ENCODE measurements at places on chromosomes 1 and 21.

- H3K27ac ChIP-seq = peak overlapping the region; percentile 31
- no peak overlapping the region for H3K4me3 ChIP-seq
- H3K36me3 ChIP-seq = no peaks in the 10 kb centered on the region
- H3K27me3 ChIP-seq = no peaks in the 10 kb centered on the region
Observed at GRCh38 chr1:3695326-3696217, 43.3 kb downstream of the TP73 start.

- H3K27me3 ChIP-seq = no peaks in the 10 kb centered on the region
- H3K4me1 ChIP-seq = peaks cover 67% of the 10 kb centered on the region
- peak overlapping the region; percentile 84 for H3K27ac ChIP-seq
- peaks cover 71% of the 10 kb centered on the region for H3K36me3 ChIP-seq
- no peak for DNase-seq
Observed at GRCh38 chr1:24920533-24920925, 9.5 kb downstream of the RUNX3 start.

GRCh38 chr21:36202726-36203602 is 46.3 kb downstream of the DOP1B start:
- no peak for DNase-seq
- no peak overlapping the region for H3K4me3 ChIP-seq
- peak overlapping the region; percentile 37 for H3K27ac ChIP-seq
- H3K4me1 ChIP-seq = peaks cover 27% of the 10 kb centered on the region
- H3K36me3 ChIP-seq = peaks cover 18% of the 10 kb centered on the region

DNA sequence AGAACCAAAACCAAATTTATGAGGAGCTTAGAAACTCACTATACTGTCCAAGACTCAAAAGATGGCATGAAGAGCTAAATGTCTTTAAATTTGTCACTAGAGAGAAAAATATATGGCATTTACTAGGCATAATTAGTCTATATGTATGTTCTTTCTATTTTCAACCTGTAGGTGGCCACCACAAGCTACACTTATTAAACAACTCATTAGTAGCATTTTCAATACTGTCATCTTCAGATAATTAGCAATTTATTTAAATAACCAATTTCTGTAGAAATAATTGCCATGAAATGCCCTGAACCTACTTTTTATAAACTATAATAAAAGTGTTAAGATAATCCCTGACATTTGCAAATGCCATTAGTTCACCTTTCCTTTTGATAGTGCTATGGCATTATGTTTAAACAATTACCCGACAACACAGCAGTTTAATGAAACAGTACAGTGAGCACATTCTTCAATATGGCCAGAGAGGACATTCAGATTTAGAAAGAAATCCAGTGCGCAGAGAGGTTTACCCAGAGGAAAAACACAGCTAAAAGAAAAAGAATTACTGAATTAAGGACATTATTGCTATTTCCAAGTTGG is 522.5 kb downstream of the PTBP2 start:
- H3K27me3 ChIP-seq = no peaks in the 10 kb centered on the region
- no peak overlapping the region for H3K4me3 ChIP-seq
- no peak for DNase-seq

GRCh38 chr1:199041173-199041914 is 402.5 kb downstream of the PTPRC start:
- H3K36me3 ChIP-seq = peaks cover 35% of the 10 kb centered on the region
- H3K27ac ChIP-seq = peak overlapping the region; percentile 74
- no peaks in the 10 kb centered on the region for H3K27me3 ChIP-seq
- peaks cover 44% of the 10 kb centered on the region for H3K4me1 ChIP-seq
- DNase-seq = peak; percentile 67
- peak overlapping the region; percentile 20 for H3K4me3 ChIP-seq

GRCh38 chr1:85449356-85449755 is 15.6 kb downstream of the DDAH1 start:
- no peak for DNase-seq
- no peaks in the 10 kb centered on the region for H3K4me1 ChIP-seq
- no peak overlapping the region for H3K4me3 ChIP-seq
- no peaks in the 10 kb centered on the region for H3K36me3 ChIP-seq

- H3K27me3 ChIP-seq = no peaks in the 10 kb centered on the region
- peak overlapping the region; percentile 89 for H3K27ac ChIP-seq
- peaks cover 52% of the 10 kb centered on the region for H3K4me1 ChIP-seq
- DNase-seq = peak; percentile 68
- peaks cover 40% of the 10 kb centered on the region for H3K36me3 ChIP-seq
Observed at GRCh38 chr1:234608911-234609690, 877 bp downstream of the IRF2BP2 start.

DNA sequence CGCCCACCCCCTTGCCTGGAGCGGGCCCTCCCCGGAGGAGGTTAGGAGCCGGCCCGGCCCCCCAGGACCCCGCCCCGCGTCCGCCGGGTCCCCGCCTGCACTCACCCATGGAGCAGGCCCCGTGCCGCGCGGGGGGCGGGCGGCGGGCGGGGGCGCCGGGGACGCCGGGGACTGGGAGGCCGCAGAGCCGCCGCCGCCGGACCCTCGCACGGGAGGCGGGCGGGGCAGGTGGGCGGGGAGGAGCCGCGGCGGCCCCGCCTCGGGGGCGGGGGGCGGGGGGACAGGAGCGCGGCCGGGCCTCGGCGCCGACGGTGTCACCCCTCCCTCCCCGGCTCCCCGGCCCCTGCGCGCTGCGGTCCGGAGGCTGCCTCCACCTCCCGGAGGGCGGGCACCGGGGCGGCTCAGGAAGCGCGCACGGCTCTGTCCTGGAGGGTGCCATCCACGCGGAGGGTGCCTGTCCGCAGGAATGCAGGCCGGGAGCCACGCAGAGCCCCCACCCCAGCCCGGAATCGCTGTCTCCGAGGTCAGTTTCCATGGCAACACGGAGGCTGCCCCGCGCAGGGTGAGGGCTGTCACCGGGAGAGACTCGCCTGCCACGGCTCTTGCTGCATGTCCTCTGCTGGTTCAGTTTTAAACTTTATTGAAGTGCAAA is 5.9 kb upstream of the PLEKHG5 start:
- no peaks in the 10 kb centered on the region for H3K36me3 ChIP-seq
- no peak overlapping the region for H3K27ac ChIP-seq
- H3K4me1 ChIP-seq = peaks cover 15% of the 10 kb centered on the region
- H3K27me3 ChIP-seq = peaks cover 24% of the 10 kb centered on the region
- peak overlapping the region; percentile 68 for H3K4me3 ChIP-seq
- peak; percentile 58 for DNase-seq

- no peak overlapping the region for H3K27ac ChIP-seq
- H3K36me3 ChIP-seq = no peaks in the 10 kb centered on the region
- H3K4me1 ChIP-seq = no peaks in the 10 kb centered on the region
- H3K27me3 ChIP-seq = peaks cover 27% of the 10 kb centered on the region
Observed at GRCh38 chr21:42618707-42619102, 34.7 kb upstream of the PDE9A start.

DNA sequence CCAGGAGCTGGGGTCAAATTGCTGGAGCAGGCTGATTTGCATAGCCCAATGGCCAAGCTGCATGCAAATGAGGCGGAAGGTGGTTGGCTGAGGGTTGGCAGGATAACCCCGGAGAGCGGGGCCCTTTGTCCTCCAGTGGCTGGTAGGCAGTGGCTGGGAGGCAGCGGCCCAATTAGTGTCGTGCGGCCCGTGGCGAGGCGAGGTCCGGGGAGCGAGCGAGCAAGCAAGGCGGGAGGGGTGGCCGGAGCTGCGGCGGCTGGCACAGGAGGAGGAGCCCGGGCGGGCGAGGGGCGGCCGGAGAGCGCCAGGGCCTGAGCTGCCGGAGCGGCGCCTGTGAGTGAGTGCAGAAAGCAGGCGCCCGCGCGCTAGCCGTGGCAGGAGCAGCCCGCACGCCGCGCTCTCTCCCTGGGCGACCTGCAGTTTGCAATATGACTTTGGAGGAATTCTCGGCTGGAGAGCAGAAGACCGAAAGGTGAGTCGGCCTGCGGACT is at the start of gene GADD45A:
Gene GADD45A (plus strand): TSS at position 135 of the 491 bp plus-strand sequence. CDS start 294 bp downstream, at position 429.
- peak; percentile 98 for DNase-seq
- peaks cover 39% of the 10 kb centered on the region for H3K4me1 ChIP-seq
- peak within 1 kb of the TSS; percentile 97 for H3K4me3 ChIP-seq
- no peaks in the 10 kb centered on the region for H3K27me3 ChIP-seq
- H3K36me3 ChIP-seq = peaks cover 26% of the 10 kb centered on the region
- H3K27ac ChIP-seq = peak within 1 kb of the TSS; percentile 99

DNA sequence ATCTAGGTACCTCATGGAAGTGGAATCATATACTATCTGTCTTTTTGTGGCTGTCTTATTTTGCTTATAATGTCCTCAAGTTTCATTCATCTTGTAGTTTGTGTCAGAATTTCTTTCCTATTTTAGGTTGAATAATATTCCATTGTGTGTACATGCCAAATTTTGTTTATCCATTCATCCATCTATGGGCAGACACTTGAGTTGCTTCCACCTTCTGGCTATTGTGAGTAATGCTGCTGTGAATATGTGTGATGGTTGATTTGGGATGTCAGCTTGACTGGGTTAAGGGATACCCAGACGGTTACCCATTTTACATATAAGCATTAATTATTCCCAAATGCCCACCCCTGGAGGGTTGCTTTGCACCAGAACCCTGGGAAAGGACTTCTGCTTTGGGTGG is 477.5 kb downstream of the PTPRU start:
- no peak for DNase-seq
- no peak overlapping the region for H3K27ac ChIP-seq
- peaks cover 2% of the 10 kb centered on the region for H3K27me3 ChIP-seq
- no peaks in the 10 kb centered on the region for H3K36me3 ChIP-seq
- peaks cover 47% of the 10 kb centered on the region for H3K4me1 ChIP-seq
- no peak overlapping the region for H3K4me3 ChIP-seq

DNA sequence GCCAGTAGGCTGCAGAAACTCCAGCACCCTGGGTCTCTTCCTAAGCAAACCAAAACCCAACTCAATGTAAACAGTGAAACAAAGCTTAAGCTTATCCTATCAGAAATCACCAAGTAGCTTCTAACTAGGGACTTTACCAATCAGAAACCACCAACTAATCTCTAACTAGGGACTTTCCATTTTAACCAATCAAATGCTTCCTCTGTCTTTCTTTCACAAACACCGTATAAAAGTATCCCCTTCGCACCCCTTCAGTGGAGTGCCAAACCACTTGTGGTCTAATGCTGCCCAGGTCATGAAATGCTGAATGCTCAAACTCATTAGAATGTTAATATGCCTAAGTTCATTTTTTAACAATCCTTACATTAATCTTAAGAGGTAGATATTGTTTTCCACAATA is 250.5 kb upstream of the DUSP10 start:
- no peak for DNase-seq
- H3K4me3 ChIP-seq = no peak overlapping the region
- H3K4me1 ChIP-seq = peaks cover 16% of the 10 kb centered on the region
- H3K27ac ChIP-seq = no peak overlapping the region
- no peaks in the 10 kb centered on the region for H3K27me3 ChIP-seq

GRCh38 chr1:145871994-145872924 is 13.4 kb upstream of the PIAS3 start:
- peaks cover 50% of the 10 kb centered on the region for H3K27me3 ChIP-seq
- DNase-seq = peak; percentile 49
- H3K4me3 ChIP-seq = peak overlapping the region; percentile 66
- H3K27ac ChIP-seq = peak overlapping the region; percentile 63
- H3K36me3 ChIP-seq = no peaks in the 10 kb centered on the region
- H3K4me1 ChIP-seq = peaks cover 18% of the 10 kb centered on the region

DNA sequence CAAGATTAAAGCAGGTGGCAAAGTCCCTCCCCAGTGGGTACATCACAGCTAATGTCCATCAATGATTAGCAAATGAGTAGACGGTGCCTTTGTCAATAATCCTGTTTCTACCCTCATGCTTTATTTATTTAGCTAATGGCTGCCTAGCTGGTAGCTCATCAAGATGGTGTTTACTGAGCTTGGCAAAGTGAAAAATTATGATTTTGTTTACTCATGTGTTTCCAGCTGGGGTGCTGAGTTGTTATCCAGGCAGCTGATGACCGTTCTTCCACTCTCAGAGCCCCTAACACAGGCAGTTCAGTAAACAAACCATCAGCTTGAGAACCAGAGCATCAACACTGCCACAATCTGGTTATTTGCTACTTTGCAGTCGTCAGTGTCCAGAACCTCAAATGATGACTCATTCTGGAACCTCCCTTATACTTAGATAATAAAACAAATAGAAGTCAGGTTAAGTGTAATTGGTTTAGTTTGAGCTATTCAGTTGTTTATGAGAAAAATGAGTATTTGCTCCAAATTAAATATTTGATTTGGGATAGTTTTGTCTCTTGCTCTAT is 163.9 kb downstream of the ST6GALNAC5 start:
- no peak overlapping the region for H3K4me3 ChIP-seq
- no peaks in the 10 kb centered on the region for H3K4me1 ChIP-seq
- H3K27ac ChIP-seq = no peak overlapping the region
- H3K27me3 ChIP-seq = peaks cover 5% of the 10 kb centered on the region

GRCh38 chr1:199010933-199011332 is 372.1 kb downstream of the PTPRC start:
- H3K4me3 ChIP-seq = no peak overlapping the region
- H3K27me3 ChIP-seq = no peaks in the 10 kb centered on the region
- H3K27ac ChIP-seq = no peak overlapping the region
- DNase-seq = no peak
- peaks cover 48% of the 10 kb centered on the region for H3K4me1 ChIP-seq
- H3K36me3 ChIP-seq = peaks cover 21% of the 10 kb centered on the region
